ENCODE measurements at places on chromosomes 7 and 10.

- no peak for DNase-seq
Observed at GRCh38 chr7:103915680-103916357, 73.6 kb downstream of the RELN start.

- peak; percentile 55 for DNase-seq
Observed at GRCh38 chr7:106111655-106112117, 426 bp downstream of the SYPL1 start.

GRCh38 chr10:93370961-93371360 is 111.2 kb downstream of the MYOF start:
- no peak for DNase-seq

- DNase-seq = no peak
Observed at GRCh38 chr10:69497611-69498390, 46.5 kb downstream of the TSPAN15 start.

DNA sequence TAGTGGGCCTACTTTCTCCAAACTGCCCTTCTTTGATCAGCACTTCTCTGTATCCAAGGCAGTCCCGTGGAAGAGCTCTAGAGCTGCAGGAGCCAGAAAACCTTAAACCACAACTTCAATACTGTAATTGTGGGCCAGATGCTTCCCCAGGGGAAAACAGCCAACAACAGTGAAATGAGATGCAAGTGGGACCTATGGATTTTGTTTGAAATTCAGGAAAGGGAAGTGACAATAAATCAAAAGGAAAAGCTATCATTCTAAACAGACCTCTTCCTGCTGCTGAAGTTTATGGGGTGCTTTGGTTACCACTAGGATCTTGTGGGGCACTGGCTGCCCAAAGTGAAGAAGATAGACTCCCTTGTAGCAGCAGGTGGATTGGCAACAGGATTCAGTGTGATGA is 1031.7 kb downstream of the LRMDA start:
- no peak for DNase-seq

- DNase-seq = no peak
Observed at GRCh38 chr7:150931199-150931869, 46.8 kb downstream of the KCNH2 start.

GRCh38 chr10:122102869-122103525 is 114.0 kb downstream of the TACC2 start:
- no peak for DNase-seq

- no peak for DNase-seq
Observed at GRCh38 chr10:66045859-66046258, 880.0 kb upstream of the LRRTM3 start.

GRCh38 chr7:46741938-46742540 is 821.0 kb upstream of the IGFBP3 start:
- no peak for DNase-seq

DNA sequence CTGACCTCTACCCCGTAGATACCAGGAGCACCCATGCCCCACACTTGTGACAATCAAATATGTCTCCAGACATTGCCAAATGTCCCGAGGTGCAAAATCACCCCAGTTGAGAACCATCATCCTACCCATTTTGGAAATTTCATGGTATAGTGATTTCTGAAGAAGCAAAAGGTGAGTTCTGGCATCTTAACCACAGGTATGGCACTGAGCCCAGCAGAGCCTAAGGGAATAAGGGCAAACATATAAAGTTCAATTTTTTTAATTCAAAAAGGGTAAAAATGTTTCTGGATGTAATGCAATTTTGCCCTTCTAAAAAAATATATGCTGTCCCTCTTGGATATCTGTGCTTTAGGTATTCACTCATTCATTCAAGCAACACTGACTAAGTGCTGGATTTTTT is 30.5 kb upstream of the CPXM2 start:
- no peak for DNase-seq

Measured in GOT3 (cell line).